Smooth muscle cell of trachea (primary cell): ENCODE measurements at places on chromosomes 2 and 18. TPM values are rescaled to one million over a fixed set of nuclear protein-coding genes. Genes with fewer than 3 reads are reported as not detected.

AGXT gene
- total RNA-seq: not detected in 2 replicates

GKN2 gene
- not detected in 2 replicates for total RNA-seq

CXCR4 gene
- total RNA-seq: 1.0 TPM in 1 of 2 replicates, not detected in the other

KLHL14 gene
- not detected in 2 replicates for total RNA-seq

GALNT3 gene
- 0.33 and 0.58 TPM in 2 replicates for total RNA-seq

PPIG gene
- 28.9 and 31.9 TPM in 2 replicates for total RNA-seq

LRRC30 gene
- total RNA-seq: not detected in 2 replicates

ICOS gene
- total RNA-seq: not detected in 2 replicates

UGT1A9 gene
- not detected in 2 replicates for total RNA-seq

FAM228A gene
- total RNA-seq: 1.3 and 6.0 TPM in 2 replicates

LBH gene
- total RNA-seq: 98.6 and 336 TPM in 2 replicates

EPG5 gene
- total RNA-seq: 79.1 and 88.3 TPM in 2 replicates

CHRNG gene
- total RNA-seq: not detected in 2 replicates

STPG4 gene
- 0.17 TPM in 1 of 2 replicates, not detected in the other for total RNA-seq

MZT2A gene
- 66.8 and 119 TPM in 2 replicates for total RNA-seq

TUBA4B gene
- 0.17 TPM in 1 of 2 replicates, not detected in the other for total RNA-seq

HOXD13 gene
- not detected in 2 replicates for total RNA-seq

PCGF1 gene
- total RNA-seq: 21.2 and 25.5 TPM in 2 replicates

FEV gene
- under 0.01 TPM in 1 of 2 replicates, not detected in the other for total RNA-seq

RESP18 gene
- total RNA-seq: not detected in 2 replicates

PROKR1 gene
- not detected in 2 replicates for total RNA-seq

FBLN7 gene
- total RNA-seq: 0.17 and 0.29 TPM in 2 replicates

ALK gene
- total RNA-seq: under 0.01 and 0.17 TPM in 2 replicates

DSG4 gene
- total RNA-seq: not detected in 2 replicates

CENPO gene
- total RNA-seq: 5.6 and 25.9 TPM in 2 replicates

PSMA8 gene
- not detected in 2 replicates for total RNA-seq

CYP26B1 gene
- under 0.01 and 0.50 TPM in 2 replicates for total RNA-seq

IL36A gene
- total RNA-seq: not detected in 2 replicates

ZAP70 gene
- total RNA-seq: not detected in 2 replicates

ZNG1B gene
- total RNA-seq: 19.7 and 33.0 TPM in 2 replicates

CACNB4 gene
- total RNA-seq: 0.73 and 1.2 TPM in 2 replicates

DLGAP1 gene
- 0.17 and 3.1 TPM in 2 replicates for total RNA-seq

ITGB6 gene
- total RNA-seq: under 0.01 and 0.15 TPM in 2 replicates

E2F6 gene
- total RNA-seq: 8.4 and 10.3 TPM in 2 replicates

TEKT4 gene
- total RNA-seq: not detected in 2 replicates

MOGAT1 gene
- not detected in 2 replicates for total RNA-seq

GLI2 gene
- total RNA-seq: 3.2 and 13.1 TPM in 2 replicates

CD207 gene
- not detected in 2 replicates for total RNA-seq

CHRND gene
- total RNA-seq: not detected in 2 replicates

ANTXR1 gene
- 39.4 and 45.7 TPM in 2 replicates for total RNA-seq

TRIM43 gene
- not detected in 2 replicates for total RNA-seq

SRD5A2 gene
- not detected in 2 replicates for total RNA-seq

MC4R gene
- not detected in 2 replicates for total RNA-seq

RANBP2 gene
- total RNA-seq: 61.5 and 71.1 TPM in 2 replicates

ZFP36L2 gene
- total RNA-seq: 33.7 and 34.6 TPM in 2 replicates

GPR39 gene
- total RNA-seq: 1.3 and 3.3 TPM in 2 replicates

HEATR5B gene
- 18.7 and 28.4 TPM in 2 replicates for total RNA-seq
